Left lung (tissue), 14 donors: ENCODE measurements at places on chromosomes 3 and 15. TPM values are rescaled to one million over a fixed set of nuclear protein-coding genes. Genes with fewer than 3 reads are reported as not detected.

DNA sequence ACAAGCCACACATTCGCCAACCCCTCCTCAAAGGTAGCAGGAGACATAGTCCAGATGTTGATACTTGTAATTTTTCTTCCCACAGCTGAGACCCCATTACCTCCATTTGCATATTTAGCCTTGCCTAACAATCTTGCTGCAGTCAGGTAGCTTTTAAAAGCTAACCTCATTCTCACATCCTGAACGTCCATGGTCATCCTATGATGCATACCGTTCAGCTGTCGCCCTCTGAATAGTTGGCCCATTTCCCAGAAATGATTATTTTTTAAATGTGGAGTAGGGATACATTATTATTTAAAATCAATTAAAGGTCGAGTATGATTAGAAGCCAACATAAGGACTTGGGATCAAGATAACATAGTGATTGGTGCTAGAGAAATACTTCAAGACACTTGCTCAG lies 165.0 kb downstream of the MEX3B start:
- DNase-seq = no peak

GRCh38 chr3:98826126-98826525 lies 63.0 kb downstream of the ST3GAL6 start:
- DNase-seq = no peak

- DNase-seq = peak; percentile 45
Observed at GRCh38 chr15:95025924-95026728, 794.8 kb downstream of the MCTP2 start.

Gene RBMS3
- polyA plus RNA-seq = 37.9 TPM

DNA sequence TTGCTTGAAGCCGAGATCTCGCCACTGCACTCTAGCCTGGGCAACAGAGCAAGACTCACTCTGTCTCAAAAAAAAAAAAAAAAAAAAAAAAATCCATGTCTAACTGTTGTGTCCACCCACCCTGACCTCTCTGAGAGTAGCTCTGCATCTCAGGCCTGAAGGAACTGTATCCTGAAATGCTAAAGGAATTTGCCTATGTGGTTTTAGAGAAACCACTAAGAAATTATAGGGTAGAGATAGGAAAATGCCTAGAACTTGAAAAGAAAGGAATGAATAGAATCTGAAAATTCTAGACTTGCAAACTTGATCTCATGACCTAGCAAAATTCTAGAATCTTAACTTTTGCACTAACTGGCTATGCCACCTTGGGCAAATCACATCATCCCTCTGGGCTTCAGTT lies 217.5 kb upstream of the ROPN1 start:
- DNase-seq = no peak

DNA sequence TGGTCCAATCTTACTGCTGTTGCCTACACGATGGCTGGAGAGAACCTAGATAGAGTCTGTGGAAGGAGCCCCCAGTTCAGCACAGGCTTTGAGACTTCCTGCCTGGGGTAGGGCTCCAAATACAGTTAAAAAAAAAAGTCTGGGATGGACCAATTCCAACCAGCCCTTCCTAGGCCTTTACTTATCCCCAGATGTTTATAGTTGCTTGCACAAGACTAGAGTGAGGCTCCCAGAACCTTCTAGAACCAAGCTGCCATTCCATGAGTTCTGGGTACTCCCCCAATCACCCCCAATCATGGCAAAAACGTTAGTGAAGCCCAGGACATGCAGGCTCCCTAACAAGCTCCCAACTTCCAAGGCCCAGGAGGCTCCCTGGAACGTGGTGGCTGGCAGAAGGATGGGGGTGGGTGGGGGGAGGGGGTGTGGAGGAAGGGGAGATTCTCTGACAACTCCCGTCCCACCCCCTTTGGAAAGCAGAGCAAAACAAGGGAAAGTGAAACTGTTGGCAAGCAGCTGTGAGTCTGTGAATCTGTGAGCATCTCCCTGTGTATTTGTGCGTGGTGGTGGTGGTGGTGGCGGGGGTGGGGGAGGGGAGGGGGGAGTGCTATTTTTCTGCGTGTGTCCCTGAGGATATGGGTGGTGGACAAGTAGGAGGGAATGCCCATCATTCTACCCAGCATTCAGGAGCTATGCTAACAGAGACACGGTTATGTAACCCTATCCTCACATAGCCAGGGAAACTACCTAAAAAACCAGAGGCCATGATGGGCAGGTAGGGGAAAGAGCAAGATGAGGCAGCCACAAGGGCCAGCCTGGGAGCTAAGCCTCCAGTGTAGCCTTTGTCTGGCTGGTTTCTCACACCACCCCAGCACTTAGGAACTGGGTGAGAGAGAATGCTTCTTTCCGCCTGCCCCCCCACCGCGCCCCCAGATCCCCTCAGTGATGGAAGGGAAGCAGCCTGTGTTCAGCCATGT lies 2.0 kb downstream of the MST1R start:
- no peak for DNase-seq
